ENCODE measurements at places on chromosomes 6 and 20.

- peak; percentile 19 for DNase-seq
Observed at GRCh38 chr6:75204959-75205775, 686 bp downstream of the COL12A1 start.

DNA sequence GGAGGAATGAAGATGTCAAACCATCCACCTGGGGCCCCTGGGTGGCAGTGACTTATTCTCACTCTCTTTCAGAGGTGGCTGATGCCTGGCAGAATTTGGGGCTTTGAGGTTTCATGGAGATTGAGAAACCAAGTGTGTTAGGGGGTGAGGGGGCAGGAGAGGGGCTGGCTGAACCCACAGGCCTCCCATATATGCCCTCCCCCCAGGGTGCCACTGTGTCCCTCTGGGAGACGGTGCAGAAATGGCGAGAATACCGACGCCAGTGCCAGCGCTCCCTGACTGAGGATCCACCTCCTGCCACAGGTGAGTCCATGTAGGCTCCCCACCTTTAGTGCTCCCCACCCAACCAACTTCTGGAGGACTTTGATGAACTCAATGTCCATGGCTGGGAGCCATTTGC is 7.6 kb downstream of the GLP1R start:
- DNase-seq, result no peak

DNA sequence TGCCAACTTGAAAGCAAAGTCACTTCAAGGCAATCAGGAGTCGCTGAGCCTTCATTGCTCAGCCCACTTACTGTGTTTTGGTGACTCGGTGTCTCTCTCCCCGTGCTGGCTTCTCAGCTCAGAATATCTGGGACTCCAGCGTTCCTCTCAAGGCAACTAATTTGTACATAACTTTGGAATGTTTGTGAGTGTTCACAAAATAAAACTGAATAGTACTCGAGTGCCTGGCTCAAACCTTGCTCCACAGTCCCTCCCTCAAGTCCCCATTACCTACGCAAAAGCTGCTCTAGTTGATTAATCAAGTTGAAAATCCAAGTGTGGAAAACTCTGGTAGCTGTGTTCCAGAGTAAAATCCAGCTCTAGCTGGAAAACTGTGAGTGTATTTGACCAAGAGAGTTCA is 8.6 kb downstream of the IPCEF1 start:
- DNase-seq, result no peak

DNA sequence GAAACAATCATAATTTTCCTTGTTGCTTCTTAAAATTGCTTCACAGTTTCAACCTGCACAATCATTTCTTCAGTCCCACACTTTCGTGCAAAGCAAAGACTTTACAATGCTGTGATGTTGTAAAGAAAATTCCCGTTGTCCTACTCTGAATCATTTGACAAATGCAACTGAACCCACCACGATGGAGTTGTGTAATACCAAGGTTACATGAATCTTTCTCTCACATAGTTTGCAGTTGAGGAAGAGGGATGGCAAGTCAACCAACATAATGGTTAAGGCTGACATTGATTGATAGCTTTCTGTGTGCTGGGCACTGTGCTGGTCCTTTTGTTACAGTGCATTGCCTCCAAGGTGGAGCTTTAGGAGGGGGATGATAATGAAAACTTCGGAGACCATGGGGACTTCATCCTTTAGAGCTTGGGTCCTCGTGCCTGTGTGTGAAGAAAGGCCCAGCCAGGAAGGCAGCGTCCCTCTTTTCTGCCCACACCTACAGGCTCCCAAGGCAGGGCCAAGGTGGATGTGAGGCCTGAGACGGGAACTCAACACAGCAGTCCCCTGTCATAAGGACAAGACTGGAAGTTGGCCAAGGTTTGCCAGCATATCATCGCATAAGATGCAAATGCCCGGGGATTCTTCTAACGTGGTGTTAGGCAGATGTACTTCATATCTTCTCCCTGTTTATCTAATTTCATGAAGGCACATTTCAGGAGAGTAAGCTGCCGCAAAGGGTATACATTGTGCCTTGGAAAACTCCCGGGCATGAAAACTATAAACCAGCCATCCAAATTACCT is 96.9 kb downstream of the LY86 start:
- DNase-seq, result no peak

DNA sequence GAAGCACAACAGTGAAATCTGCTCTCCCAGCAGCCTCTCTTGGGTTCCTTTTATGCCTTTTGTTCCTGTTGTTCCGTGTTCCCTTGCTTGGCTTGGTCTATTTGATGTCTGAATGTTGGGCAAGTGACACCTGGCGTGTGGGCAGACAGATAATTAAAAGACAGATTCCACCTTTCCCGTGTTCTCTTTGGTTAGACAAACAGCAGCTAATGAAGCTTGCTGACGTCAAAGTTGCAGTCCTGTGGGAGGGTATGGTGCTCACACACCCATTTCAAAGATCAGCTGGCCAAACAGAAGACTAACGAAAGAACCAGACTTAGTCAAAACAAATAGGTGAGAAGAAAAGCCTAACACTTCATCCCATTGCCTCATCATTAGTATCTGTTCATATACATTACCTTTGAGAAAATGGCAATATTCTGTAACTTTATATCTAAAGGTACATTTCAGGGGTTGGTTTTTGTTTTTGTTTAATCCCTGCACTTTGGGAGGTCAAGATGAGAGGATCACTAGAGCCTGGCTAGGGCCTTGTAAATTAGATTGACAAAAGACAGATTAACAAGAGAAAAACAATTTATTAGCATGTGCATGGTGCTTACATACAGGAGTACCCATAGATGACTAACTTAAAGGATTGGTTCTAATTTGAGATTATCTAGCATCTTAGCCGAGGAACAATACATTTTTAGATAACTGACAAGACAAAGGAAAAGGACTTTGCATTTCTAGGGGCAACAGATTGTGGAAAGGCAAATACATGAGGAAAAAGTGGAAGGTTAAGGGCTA is 48.9 kb upstream of the TNFRSF21 start:
- DNase-seq, result no peak

DNA sequence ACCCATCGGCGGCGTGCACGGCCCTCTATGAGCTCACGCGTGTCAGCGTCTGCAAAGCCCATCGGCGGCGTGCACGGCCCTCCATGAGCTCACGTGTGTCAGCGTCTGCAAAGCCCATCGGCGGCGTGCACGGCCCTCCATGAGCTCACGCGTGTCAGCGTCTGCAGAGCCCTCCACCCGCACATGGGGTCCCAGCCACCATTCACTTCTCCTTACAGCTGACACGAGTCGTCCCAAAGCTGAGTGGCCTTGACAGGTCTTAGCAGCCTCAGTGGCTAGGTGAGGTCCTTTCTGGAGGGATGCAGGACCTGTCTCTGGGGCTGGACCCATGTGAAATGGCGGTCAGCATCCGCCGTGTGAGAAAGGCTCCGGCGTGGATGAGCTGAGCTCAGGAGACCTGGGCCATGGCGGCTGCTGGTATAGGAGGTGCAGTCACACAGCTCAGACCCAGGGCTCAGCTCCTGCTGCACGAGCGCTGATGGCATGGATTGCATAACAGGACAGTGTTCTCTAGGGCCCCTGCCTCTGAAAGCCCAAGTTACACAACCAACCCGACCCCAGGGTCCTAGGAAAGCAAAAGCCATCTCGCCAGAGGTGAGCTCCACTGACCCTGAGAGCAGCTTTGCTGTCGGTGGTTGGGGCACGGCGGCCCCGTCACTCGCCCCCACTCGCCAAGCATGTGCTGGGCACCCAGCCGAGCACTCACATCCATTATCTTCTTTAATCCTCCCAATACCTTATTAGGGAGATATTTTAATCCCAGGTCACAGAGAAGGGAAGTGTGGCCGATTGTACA is 38.9 kb downstream of the DLL1 start:
- DNase-seq, result no peak

DNA sequence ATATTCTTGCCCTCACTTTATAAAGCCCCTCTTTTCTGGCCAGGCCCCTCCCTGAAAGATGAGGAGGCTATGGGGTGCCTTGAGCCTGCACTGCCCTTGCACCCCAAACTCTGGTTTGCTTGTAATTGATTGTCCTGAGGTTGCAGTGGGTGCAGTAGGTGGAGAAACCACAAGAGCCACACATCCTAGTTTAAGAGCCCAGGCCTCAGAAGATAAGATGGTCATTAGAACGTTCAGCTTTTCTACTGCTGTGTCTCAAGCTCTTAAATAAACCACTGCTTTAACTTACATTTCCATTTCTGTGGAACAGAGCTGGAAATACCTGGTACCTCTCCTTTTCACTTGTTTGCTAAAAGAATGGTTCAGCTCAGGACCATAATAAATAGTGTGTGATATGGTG is 9.0 kb downstream of the MRAP2 start:
- DNase-seq, result no peak

DNA sequence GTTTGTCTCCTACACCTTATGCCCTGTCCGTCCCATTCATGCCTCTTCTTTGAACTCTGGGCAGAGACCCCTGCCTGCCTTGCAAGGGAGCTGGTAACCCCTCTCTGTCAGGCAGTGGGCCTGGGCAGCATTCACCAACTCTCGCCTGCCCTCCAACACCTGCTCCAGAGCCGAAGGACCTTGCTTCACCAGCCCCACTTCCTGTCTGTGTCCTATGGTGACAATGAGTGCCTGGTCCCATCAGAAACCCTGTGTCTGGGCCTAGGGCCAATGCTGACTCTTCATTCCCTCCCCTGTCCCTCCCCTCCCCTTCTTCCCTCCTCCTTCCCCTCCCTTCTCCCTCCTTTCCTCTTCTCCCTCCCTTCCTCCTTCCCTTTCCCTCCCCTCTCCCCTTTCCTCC is 22.8 kb upstream of the PCMTD2 start:
- no peak for DNase-seq

GRCh38 chr6:163732479-163732878 is 318.0 kb downstream of the QKI start:
- DNase-seq, result no peak

GRCh38 chr20:12203981-12204380 is 286.3 kb downstream of the BTBD3 start:
- DNase-seq, result no peak

DNA sequence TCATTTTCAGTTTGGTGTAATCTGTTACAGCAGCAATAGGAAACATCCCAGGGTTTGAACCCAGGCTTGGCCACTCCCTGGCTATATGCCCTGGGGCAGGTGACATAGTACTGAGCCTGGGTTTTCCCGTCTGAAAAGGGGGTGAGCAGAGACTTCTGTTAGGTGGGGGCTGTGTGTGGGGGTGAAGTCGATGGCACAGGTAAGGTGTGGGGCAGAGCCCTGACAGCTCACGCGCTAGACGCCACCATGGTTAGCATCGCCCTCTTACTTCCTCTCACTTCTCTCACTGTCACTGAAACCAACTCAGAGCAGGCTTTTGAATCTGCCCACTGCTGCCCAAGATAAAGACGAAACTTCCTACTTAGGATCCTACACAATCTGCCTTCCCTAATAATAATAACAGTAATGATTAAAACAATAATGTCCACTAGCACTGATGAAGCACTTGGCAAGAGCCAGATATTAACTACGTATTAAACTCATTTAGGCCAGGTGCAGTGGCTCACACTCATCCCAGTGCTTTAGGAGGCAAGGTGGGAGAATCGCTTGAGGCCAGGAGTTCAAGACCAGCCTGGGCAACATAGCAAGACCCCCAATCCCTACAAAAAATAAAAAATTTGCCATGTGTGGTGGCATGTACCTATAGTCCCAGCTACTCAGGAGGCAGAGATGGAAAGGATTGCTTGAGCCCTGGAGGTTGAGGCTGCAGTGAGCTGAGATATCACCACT is 117.9 kb upstream of the PTPN1 start:
- DNase-seq, result no peak

GRCh38 chr6:118856301-118856700 is 37.7 kb upstream of the ASF1A start:
- DNase-seq, result no peak

DNA sequence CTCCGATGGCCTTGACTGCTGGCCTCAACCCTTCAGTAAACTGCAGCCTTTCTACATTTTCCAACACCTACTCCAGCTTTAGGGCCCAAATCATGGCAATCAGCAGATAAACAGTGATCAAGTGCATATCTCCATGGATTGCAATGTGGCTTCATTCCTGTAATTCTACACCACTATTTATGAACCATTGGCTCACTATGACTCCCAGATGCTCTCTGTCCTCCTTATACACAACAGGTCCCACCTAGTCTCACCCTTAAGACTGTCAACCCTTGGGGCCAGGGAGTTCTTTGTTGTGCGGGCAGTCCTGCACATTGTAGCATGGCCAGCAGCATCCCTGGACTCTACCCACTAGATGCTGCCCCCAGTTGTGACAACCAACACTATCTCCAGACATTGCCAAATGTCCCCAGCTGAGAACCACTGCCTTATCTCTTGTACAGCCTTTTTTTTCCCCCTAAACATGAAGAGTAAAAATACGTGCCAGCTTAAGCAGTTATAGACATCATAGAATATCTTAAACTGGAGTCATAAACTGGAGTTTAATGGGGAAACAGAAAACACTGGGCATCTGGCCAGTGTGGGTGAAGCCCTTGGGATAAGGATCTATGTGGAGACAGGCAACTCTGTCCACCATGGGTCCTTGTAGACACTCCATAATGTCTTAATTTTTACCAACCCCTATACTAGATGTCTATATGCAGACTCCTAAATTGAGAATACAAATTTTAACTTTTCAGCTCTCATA is 21.1 kb downstream of the MRPL14 start:
- no peak for DNase-seq

- no peak for DNase-seq
Observed at GRCh38 chr20:58453391-58453790, 61.8 kb downstream of the APCDD1L start.

DNA sequence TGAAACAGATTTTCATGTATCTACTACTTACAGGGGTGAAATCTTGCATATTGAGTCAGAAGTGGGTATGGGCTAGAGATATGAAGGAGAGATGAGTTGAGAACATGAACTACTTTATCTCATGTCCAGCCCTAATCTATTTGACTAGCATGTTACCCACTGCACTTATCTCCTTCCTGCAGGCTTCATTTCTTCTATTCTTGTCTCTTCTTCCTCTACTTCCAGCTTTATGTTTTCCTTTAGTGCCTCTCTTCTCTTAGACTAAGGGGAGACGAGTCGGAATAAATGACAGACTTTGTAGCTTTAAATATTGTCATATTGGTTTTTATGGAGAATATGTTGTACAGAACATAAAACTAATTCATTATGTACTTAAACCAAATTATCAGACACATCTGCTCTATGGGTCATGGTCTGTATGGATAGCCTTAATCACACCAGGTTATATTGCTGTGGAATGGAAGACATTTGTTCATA is 5.3 kb downstream of the RAB32 start:
- no peak for DNase-seq

- DNase-seq, result no peak
Observed at GRCh38 chr20:46630306-46630705, 21.0 kb downstream of the SLC13A3 start.

DNA sequence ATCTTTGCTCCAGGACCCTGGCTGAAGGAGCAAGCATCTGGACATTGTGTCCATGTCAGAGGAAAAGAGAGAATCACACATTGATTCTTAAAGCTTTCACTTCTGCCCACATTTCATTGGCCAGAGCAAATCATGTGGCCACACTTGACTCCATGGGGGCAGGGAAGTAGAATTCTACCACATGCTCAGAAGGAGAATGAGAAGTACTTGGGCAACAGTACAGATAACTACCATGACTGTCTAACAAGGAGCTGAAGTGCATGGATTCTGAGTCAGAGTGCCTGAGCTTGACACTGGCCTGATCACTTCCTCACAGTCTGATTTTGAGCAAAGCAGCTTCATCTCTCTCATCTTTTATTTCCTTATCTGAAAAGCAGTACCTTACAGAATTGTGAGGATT is 38.6 kb downstream of the GHRH start:
- DNase-seq, result no peak
